ENCODE measurements at places on chromosomes 7 and 10.
A peak's percentile ranks its signal among the peaks of the same experiment; 100 is the strongest.

- DNase-seq = no peak
Observed at GRCh38 chr10:43384252-43385221, 13.1 kb downstream of the FXYD4 start.

DNA sequence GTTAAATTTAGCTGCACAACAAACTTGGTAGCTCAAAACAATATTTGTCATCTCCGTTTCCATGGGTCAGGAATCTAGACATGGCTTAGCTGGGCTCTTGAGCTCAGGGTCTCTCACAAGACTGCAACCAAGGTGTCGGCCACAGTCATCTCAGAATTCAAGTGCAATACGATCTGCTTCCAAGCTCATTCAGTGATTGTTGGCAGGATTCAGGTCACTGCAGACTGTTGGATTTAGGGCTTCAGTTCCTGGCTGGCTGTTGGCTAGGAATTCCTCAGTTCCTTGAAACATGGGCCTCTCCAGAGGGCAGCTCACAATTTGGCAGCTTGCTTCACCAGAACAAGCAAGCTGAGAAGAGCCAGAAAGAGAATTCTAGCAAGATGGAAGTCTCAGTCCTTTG is 17.5 kb upstream of the CHST3 start:
- no peak for DNase-seq

GRCh38 chr7:120941856-120942255 is 8.7 kb upstream of the ING3 start:
- no peak for DNase-seq

DNA sequence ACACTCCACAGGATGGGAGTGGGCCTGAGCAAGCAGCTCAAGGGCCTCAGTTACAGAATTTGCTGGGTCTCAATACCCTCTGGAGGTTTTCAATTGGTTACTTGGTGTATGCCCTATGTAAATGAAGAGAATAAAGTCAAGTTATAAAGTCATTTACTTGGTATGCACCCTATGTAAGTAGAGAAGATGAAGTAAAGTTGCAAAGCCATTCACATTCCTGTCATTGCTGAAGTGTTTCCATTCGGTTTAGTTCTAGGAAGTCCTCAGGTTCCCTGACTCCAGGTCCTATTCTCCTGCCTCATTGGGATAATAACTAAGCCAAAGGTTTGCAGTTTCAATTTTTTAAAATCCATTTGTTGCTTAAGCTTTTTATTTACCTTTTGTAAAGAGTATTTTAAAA is 272.6 kb upstream of the NPSR1 start:
- no peak for DNase-seq

GRCh38 chr10:132572545-132572937 is 35.0 kb downstream of the INPP5A start:
- no peak for DNase-seq

DNA sequence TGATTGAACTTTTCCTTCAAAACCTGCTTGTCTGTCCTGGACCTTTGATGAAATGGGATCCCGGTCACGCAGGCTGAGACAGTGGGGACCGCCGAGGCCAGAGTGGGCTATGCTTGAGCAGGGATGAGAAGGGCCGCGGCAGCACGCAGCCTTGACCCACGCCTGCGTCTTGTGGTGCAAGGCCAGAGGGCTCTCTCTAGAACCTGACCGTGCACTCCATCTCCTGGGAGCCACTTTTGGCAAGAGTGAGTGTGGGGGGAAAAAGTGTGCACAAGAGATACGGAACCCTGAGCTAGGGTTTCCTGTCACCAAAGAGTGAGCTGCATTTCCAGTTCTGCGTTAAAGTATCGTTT is 42.4 kb downstream of the WIPI2 start:
- DNase-seq = no peak

DNA sequence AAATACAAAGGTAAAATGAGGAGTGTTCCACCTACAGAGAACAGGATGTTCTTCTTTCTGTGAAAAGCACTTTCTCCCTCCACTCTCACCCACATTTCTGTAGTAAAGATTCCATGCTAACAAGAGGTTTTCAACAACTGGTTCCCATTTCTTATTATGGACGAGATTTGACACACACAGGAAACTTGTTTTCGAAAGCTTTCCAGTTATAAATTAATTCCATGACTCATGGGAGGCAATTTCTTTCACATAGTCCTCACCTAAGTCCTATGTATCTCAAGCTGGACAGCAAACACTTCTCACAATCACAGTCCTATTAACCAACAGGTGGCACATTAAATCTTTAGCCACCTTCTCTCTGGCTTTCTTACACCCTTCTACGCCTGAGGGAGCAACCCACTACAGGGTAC is 24.5 kb downstream of the RAPGEF5 start:
- DNase-seq = no peak

GRCh38 chr10:88852327-88852726 is 683 bp upstream of the ANKRD22 start:
- no peak for DNase-seq

DNA sequence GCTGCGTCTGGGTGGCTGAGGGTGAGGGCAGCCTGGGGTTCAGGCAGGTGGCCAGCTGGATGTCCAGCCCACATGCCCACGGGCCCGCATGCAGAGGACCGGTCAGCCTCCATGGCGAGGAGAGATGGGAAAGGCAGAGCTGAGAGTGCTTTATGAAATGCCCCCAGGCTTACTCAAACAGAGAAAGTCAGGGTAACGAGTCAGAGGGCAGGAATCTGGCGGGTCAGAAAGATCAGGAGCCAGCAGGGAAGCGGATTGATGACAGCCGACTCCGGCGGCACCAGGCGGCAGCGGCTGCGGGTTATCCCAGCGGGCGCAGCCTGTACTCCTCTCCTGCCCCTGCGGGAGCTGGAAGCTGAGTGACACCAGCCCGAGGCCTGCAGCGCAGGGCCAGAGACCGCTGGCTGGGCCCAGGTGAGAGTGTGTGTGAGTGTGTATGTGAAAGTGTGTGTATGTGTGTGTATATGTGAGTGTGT is 13.4 kb downstream of the SLC13A4 start:
- DNase-seq = peak; percentile 90

- DNase-seq = no peak
Observed at GRCh38 chr10:95337423-95338160, 46.8 kb upstream of the PDLIM1 start.

- DNase-seq = no peak
Observed at GRCh38 chr7:138813945-138814344, 15.9 kb upstream of the ATP6V0A4 start.

- no peak for DNase-seq
Observed at GRCh38 chr10:111139567-111139966, 62.7 kb downstream of the ADRA2A start.

GRCh38 chr10:12041766-12042408 is 722 bp downstream of the UPF2 start:
- peak; percentile 8 for DNase-seq

Data from HFFc6 (cell line).